ENCODE measurements at places on chromosomes 4 and X.
A peak's percentile ranks its signal among the peaks of the same experiment; 100 is the strongest.

- DNase-seq: no peak
These were observed 59.4 kb downstream of the CLNK start for GRCh38 chr4:10625131-10625530.

- no peak for DNase-seq
These were observed 30.7 kb downstream of the SEPTIN11 start for GRCh38 chr4:76980261-76980660.

DNA sequence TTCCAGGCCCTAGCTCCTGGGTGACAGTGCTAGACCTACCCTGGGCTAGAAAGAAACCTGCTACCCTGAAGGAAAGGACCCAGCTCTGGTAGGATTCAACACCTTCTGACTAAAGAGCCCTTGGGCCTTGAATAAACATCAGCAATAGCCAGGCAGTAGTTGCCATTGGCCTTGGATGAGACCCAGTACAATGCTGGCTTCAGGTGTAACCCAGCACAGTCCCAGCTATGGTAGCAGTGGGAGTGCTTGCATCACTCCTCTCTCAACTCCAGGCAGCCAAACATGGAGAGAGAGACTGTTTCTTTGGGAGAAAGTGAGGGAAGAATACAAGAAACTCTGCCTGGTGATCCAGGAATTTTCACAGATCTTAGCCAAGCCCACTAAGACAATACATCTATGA is 73.5 kb upstream of the CXorf66 start:
- no peak for DNase-seq

- no peak for DNase-seq
These were observed 227.3 kb upstream of the NOCT start for GRCh38 chr4:138788267-138788790.

GRCh38 chr4:87911252-87911774 is 64.2 kb upstream of the SPP1 start:
- no peak for DNase-seq

- DNase-seq: no peak
These were observed 35.7 kb upstream of the INTS6L start for GRCh38 chrX:135484641-135485289.

DNA sequence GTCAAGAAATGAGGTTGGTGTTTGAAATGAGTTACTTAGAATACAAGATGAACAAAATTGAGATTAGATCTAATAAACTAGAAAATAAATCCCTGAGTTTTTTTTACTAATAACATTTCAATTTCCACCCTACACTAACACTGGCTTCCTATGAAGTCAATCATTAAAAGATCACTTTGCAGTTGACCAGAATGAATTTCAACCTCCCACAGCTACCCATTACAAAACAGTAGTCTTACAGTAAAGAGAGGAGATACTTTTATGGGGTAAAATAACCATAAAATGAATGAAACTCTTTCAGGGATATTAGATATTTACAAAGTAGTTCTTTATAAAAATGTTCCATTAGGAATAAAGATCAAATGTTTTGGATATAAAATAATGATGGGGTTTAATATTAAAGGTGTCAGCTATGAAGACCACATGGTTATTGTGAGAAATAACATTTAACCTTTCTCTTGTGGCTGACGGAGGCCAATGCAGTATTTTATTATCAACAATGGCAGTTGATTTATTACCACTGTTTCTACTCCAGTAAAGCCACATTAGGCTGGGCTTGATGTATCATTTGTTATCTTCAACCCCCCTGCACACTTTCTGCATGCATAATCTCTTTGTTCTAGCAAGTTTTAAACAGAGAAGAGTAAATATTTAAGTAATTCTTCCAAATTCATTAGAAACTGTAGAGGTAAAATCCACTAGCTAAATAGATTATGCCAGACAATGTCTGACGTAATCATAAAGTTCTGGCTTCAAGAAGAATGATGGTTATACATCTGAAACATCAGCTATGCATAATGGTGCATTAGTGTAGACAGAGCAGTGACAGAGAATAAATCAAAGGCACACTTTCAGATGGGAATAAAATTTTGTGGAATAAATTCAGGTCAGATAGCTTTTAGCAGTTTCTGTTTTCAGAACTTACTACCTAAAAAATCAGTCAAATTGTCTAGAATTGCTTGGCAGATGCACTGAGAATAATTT is 516.6 kb downstream of the PCDH18 start:
- no peak for DNase-seq

DNA sequence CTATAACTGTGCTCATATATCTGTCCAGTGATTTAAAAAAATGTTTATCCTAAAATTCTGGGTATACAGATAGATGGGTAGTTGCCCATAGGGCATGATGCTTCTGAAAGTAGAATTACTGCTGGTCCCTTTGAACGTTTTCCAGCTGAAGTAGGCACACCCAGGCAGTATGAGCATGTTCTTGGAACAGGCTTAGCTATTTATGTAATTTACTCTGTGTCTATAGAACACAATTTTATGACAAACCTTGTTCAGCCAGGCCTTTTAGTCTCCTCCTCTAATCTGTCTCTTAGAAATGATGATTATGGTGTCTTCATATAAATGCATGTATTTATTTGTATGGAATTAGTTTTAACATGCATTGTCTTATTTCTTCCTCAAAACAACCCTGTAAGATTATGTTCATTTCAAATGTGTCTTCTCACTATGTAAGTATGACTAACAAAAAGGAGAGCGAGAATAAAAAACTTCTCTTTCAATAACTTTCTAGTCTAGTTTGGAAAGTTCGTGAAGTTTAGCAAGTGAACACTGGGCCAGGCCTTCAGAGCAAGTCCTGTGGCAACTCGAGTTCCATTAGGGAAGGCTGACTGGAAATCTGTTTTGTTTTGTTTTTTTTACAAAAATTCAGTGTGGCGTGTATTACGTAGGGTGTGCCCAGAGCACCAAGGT is 142.0 kb downstream of the AFF1 start:
- DNase-seq: no peak

GRCh38 chr4:168421671-168422070 is 58.6 kb downstream of the DDX60L start:
- no peak for DNase-seq

DNA sequence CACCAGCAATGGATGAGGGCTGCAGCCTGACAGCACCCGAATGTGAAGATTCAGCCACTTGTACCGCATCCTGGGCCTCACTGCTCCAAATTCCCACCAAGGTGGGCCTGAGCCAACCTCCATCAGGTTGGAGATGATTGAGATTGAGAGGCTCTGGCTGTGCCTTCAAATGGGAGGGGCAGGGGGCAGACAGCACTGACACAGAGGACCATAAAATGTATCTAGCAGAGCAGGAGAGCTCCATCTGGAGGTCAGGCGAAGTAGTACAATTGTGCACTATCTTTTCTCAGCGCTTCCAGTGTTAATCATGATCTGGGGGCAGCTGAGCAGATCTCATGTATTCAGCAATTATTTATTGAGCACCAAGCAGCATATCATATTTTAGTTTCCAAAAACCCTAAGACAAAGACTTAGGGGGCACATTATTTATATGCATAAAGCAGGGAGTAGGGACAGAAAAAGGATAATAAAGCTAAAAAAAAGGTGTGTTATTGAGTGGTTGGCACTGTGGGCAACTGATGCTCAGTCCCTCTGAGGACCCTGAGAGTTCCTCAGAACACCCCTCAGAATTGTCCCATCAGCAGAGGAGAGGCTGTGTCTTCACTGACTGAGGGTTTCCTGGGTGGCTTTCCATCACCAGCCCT is 31.6 kb upstream of the C1QTNF7 start:
- DNase-seq: peak; percentile 11

DNA sequence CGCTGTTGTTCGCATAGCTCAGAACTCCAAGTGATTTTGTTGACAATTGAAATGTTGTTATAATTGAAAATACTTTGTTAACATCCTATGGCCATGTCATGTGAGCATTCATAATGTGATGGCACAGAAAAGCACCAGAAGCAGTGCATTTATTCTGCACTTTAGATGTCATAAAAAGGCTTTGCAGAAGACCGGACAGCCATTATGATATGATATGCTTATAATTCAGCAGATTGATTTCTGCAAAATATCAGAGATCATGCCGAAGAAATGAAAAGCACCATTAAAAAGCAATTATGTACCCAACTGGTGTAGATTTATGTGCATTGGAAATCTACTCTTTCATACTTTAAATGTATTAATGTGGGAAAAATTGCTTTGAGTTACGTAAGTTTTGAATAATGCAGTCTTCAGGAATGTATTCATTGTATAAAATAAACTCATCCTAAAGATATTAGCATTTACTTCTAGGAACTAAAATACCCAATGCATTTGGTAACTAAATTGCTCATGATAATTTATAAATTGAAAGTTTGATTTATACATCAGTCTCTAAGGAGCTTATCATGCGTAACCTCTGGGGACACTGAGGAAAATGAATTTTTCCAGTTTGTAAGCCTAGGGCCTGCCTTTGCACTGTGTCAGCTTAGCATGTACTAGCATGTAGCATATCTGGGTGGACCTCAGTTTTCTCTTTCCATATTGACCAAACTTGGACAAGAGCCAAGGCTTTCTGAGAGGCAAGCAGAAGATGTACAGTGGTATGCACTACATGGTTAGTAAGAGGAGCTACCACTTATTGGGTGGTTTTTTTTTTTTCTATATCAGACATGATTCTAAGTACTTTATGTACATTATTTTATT is 43.6 kb downstream of the TLR10 start:
- no peak for DNase-seq

- no peak for DNase-seq
These were observed 12.8 kb upstream of the TMSB4X start for GRCh38 chrX:12962041-12962504.

GRCh38 chrX:67612231-67612630 is 68.4 kb downstream of the AR start:
- DNase-seq: no peak

DNA sequence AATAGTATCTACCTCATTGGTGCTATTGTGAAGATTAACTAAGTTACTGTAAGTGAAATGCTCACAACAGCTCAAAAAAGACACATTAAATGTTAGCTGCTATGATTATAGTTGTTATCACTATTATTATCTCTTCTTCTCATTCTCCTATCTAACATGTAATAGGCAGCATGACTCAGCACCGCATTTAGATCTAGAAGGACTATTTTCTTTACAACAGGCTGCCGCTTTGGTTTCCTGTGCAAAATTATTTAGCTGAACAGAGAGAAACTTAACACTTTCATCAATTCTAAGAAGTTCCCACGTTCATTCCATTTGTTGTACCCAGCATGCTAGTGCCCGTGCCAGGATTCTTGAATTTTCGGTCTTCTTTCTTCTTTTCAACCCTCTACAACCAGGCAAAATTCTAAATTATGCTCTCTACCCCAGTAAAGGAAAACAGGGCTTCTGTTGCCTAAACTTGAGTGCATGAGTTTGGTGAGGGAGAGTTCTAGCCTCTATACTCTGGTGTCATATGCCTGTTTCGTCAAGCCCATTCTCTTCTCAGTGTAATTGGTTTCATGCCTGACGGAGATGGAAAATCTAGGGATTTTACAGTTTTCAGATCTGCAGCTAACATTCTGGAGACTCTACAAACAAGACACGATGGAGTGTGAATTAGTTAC is 378.9 kb downstream of the PPP1R2C start:
- no peak for DNase-seq

DNA sequence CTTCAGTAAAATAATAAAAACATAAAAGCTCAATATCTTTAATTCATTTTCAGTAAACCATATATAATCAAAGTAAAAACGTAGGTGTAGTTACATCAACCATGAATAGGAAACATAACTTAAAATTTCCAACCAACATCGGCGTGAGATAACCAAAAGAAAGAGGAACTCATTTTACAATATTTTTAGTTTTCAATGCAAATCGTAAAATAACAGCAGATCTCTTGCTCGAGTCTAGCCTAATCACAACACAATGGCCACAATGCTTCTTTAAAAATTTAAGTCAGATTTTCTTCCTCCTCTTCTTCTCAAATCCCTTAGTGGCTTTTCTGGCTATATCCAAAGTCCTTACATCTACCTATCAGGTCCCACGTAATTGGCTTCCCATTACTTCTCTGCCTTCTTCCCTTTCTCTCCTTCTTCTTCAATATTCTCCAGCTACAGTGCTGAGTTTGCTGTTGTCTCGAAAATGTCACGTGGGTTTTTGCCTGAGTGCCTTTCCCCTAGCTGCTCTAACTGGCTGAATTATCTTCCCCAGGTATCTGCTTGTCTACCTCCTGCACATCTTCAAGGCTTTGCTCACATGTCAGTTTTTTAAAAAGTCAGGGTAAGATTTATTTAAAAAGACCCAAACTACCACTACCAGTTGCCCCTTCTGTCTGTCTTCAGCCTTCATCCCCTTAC is 90.9 kb upstream of the BANK1 start:
- no peak for DNase-seq

DNA sequence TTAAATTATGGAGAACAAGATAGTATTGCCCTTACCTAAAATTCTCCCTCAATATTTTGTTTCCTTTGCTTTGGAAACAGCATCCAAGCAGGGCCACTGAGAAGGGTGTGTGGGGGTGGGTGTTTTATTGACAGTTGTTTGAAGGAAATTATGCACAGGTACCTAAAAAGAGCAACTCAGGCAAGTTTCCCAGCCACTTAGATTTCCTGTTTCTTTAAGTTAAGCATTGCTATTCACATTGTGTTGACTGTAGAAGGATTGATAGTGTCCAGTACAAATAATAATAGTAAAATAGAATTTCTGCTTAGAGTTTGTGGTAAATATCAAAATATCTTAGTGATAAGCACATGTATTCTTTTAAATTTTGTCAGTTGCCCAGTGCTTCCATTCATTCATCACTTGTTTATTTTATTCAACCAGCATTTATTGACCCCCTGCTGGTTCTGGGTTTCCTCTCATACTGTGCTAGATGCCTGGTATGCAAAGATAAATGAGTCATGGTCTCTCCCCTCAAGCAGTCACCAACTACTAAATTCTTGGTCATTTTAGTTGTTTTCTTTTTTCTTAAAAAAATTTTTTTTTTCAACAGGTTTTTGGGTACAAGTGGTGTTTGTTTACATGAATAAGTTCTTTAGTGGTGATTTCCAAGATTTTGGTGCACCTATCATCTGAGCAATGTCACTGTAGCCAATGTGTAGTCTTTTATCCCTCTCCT is 50.0 kb downstream of the GALNT7 start:
- no peak for DNase-seq

DNA sequence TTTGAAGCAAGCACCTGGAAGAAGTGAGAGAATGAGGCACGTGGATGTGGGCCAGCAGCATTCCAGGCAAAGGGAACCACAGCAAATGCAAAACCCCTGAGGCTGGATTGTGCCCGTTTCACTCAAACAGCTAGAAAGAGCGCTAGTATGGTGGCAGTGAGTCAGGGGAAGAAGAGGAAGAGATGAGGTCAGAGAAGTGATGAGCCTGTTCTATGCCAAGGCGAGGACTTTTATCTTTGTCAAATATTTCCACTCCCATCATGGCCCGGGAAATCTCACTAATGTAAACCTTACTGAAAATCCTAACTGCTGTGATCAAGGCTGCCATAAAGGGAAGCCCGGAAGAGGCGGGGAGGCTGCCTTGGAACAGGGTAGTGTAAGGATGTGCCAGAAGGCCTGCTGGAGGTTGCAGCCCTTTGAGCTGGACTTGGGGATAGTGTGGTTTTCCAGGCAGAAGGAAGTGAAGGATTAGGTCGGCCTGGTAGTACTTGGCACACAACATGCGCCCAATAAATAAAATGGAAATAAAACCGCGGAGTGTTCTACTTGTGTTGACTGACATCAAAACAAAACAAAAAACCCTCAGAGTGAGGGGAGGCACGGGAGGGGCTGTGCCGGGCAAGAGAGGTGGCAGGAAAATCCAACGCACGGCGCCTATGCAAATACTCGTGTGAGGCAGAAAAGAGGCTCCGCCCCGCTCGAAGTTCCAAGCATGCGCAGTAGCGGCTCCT is 1.2 kb upstream of the CDK16 start:
- no peak for DNase-seq

GRCh38 chr4:40316333-40316781 is 18.8 kb upstream of the CHRNA9 start:
- DNase-seq: no peak

GRCh38 chr4:102817021-102817605 is 10.2 kb downstream of the UBE2D3 start:
- no peak for DNase-seq
